ENCODE measurements at places on chromosomes 11 and 22. TPM values are rescaled to one million over a fixed set of nuclear protein-coding genes. Genes with fewer than 3 reads are reported as not detected.

Gene ROM1
- total RNA-seq, result 1.0 TPM

Gene ANO3
- not detected for total RNA-seq

Gene ARHGAP1
- total RNA-seq, result 55.5 TPM

Gene TMEM191C
- 0.46 TPM for total RNA-seq

Gene PAMR1
- total RNA-seq, result 0.68 TPM

Gene OR5B12
- total RNA-seq, result not detected

Gene MB
- not detected for total RNA-seq

Gene SIRT3
- total RNA-seq, result 8.0 TPM

Gene ABCG4
- 0.46 TPM for total RNA-seq

Gene UBE4A
- total RNA-seq, result 27.4 TPM

Gene OR8G1
- total RNA-seq, result not detected

Gene GDPD5
- total RNA-seq, result 6.4 TPM

Gene EIF3D
- total RNA-seq, result 268 TPM

Gene CCDC15
- total RNA-seq, result 5.7 TPM

Gene CHRDL2
- total RNA-seq, result not detected

Gene PANX3
- total RNA-seq, result not detected

Gene ART1
- total RNA-seq, result not detected

Gene CDC42EP2
- 20.3 TPM for total RNA-seq

Gene CPT1B
- total RNA-seq, result 7.4 TPM

Gene TRIM29
- total RNA-seq, result 190 TPM
